ENCODE measurements at places on chromosomes 5 and 9.
A peak's percentile ranks its signal among the peaks of the same experiment; 100 is the strongest.

DNA sequence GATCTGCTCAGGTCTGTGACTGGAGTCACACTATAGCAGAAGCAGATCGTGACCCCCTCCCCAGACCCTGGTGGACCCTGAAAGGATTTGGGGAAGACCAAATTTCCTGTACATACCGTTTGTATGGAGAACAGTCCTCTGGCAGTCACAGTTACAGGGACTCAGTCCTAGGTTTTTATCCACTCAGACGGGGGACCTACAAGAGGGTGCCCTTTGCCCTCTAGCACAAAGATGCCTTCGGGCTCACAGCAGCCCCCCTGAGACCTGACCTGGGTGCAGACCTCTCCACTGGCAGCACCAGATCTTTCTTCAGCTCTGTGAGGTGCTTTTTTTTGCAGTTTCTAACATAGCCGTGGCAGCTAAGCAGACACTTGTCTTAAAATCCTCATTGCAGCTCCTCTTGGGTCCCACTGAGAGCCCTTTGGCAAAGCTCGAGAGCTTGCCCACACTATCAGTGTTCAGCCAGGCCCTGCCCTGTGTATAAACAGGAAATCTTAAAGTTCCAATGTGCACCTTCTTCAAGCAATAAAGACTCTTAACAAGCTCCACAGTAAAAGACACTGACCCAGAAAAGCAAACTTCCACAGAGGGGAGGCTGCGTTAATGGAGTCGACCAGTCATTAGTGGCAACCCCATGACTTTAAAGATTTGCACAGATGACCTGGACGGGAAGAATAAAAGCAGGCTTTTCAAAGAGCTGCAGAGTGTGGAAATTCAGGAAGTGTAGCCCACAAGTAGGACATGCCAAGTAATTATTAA lies 71.8 kb upstream of the LHFPL2 start:
- peaks cover 8% of the 10 kb centered on the region for H3K27me3 ChIP-seq
- H3K36me3 ChIP-seq = peaks cover 2% of the 10 kb centered on the region
- no peaks in the 10 kb centered on the region for H3K4me1 ChIP-seq
- H3K27ac ChIP-seq = no peak overlapping the region

DNA sequence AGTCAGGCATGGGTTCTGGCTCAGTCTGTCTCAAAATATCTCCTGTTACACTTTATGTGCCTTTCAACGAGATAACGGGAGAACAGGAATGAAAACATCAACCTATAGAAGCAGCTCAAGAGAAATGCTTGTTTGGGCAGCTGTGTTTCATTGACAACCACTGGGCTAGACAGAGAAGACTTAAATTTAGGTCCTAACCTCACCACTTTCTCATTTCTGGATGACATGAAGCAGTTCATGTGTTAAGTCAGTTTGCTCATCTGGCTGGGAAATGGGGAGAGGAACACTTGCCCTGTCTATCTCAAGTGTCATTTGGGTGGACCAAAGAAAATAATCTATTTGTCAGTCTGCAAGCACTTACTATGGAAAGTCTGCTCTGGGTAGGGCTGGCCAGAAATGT lies 66.7 kb upstream of the PCA3 start:
- peaks cover 38% of the 10 kb centered on the region for H3K27me3 ChIP-seq
- no peaks in the 10 kb centered on the region for H3K4me1 ChIP-seq

DNA sequence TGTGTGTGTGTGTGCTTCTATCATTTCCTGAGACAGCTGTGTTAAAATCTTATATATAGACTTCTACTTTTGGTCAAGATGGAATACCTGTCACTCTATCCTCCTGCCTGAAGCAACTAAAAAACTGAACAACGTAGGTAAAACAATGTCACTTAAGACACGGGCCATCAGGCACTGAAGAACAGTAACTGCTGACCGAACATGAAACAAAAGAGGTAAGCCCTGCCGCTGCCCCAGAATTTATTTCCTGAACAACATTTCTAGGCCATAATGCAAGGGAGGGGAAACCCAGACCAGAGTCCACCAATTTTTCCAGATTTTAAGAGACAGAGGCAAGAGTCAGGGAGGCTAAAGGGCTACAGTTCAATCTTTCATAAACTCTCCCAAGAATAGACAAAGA lies 156.0 kb downstream of the CDC42SE2 start:
- peak overlapping the region; percentile 77 for H3K27ac ChIP-seq
- H3K36me3 ChIP-seq = peaks cover 24% of the 10 kb centered on the region
- no peak for DNase-seq

DNA sequence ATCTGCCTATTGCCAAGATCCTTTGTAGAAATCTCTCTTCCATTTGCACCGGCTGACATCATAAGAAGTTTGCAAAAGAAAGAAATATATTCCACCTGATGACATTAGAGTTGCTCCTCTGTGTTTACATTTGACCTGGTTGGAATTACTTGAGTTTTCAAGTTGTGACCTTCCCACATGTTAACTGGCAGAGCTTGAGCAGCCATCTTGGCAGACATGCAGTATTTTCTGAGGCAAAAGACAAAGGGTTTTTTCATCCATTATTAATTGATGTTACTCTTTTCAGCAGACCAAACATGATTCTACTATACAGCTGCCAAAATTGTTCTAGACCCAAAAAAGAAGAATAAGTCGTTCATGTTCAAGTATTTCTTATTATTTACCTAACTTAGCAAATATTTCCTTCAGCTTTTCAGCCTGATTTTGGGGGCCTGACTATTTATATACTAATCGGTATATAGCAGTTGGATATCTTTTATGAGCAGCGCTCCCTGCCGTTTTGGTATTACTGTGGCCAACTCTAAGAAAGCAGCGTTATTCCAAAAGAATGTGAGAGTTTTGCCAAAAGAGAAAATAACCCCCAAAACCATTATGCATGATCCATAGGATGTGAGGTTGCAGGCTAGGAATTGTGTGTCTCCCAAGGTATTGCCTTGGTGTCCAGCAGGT lies 212.9 kb downstream of the PBX3 start:
- H3K36me3 ChIP-seq = peaks cover 1% of the 10 kb centered on the region
- no peak for DNase-seq
- H3K27ac ChIP-seq = no peak overlapping the region
- H3K4me1 ChIP-seq = no peaks in the 10 kb centered on the region

DNA sequence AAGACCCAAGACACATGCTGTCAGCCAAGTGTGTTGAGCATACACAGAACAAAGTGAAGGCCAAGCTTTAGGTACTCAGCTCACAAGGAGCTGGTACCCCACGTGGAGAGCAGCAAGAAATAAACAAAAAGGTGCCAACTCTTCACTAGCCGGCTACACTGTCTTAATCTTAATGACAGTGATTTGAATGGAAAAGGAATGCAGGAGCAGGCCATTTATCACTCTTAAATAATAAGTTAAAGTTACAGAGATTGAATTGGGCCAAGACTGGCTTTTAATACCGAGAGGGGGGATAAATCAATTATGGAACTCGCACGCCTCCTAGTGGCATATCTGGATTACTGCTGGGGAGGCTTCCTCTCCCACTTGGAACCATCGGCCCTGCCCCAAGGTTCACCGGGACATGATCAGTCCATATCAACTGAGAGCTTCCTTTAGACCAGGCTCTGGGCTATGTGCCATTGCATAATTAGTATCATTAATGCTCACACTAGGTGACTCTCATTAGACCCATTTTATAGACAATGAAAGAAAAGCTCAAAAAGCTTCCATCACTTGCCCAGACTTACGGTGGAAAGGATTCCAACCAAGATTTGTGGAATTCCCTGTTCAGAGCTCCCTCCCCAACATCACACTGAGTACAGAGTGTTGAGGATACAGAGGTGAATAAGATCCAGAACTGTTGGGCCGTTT lies 94.0 kb downstream of the ACTL7B start:
- H3K27me3 ChIP-seq = peaks cover 23% of the 10 kb centered on the region
- no peaks in the 10 kb centered on the region for H3K4me1 ChIP-seq
- H3K4me3 ChIP-seq = no peak overlapping the region
- no peaks in the 10 kb centered on the region for H3K36me3 ChIP-seq
- no peak overlapping the region for H3K27ac ChIP-seq

GRCh38 chr9:76758476-76758875 lies 5.8 kb upstream of the PCA3 start:
- H3K36me3 ChIP-seq = no peaks in the 10 kb centered on the region
- no peak overlapping the region for H3K27ac ChIP-seq
- H3K4me1 ChIP-seq = peaks cover 5% of the 10 kb centered on the region
- H3K27me3 ChIP-seq = peaks cover 7% of the 10 kb centered on the region
- no peak for DNase-seq

DNA sequence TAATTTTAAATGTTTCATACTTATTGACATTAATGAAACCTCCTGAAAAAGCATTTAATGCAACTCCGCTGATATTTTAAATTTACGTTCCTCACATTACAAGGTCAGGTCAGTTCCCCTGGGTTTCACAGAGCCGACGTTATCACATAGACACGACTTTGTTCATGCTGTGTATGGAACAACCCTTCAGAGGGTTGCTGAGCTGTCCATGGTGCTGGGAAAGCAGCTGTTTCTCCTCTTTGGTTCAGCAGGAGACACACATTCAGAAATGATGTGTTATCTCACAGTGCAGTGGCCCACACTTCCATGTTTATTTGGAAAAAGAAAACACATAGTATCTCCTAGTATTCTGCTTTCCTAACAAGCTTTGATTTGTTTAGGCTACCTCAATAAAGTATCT lies 53.5 kb downstream of the PPP2R2B start:
- no peaks in the 10 kb centered on the region for H3K27me3 ChIP-seq
- peaks cover 4% of the 10 kb centered on the region for H3K36me3 ChIP-seq
- H3K27ac ChIP-seq = no peak overlapping the region
- DNase-seq = no peak

DNA sequence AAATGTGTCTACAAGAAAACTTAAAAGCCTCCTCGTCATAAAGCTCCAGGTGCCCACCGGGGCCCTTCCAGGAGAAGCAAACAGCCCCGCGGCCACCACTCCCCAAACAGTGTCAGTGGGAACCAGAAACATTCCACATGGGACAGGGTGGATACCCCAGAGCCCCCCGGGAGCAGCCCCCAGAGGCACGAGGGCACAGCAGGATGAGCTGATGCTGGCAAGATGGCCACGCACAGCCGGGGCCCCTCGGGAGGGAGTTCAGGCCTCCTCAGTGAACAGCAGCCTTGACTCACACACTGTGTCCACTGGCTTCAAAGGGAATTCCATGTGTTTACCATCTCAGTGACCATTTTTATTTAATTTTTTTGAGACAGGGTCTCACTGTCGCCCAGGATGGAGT lies 10.5 kb downstream of the EXD3 start:
- H3K4me3 ChIP-seq = no peak overlapping the region
- H3K36me3 ChIP-seq = no peaks in the 10 kb centered on the region
- no peak for DNase-seq
- no peak overlapping the region for H3K27ac ChIP-seq
- no peaks in the 10 kb centered on the region for H3K27me3 ChIP-seq

- H3K4me1 ChIP-seq = no peaks in the 10 kb centered on the region
- H3K4me3 ChIP-seq = no peak overlapping the region
- no peaks in the 10 kb centered on the region for H3K36me3 ChIP-seq
- peaks cover 42% of the 10 kb centered on the region for H3K27me3 ChIP-seq
- DNase-seq = no peak
Measured at GRCh38 chr5:54868511-54869483, 116.6 kb downstream of the ESM1 start.

DNA sequence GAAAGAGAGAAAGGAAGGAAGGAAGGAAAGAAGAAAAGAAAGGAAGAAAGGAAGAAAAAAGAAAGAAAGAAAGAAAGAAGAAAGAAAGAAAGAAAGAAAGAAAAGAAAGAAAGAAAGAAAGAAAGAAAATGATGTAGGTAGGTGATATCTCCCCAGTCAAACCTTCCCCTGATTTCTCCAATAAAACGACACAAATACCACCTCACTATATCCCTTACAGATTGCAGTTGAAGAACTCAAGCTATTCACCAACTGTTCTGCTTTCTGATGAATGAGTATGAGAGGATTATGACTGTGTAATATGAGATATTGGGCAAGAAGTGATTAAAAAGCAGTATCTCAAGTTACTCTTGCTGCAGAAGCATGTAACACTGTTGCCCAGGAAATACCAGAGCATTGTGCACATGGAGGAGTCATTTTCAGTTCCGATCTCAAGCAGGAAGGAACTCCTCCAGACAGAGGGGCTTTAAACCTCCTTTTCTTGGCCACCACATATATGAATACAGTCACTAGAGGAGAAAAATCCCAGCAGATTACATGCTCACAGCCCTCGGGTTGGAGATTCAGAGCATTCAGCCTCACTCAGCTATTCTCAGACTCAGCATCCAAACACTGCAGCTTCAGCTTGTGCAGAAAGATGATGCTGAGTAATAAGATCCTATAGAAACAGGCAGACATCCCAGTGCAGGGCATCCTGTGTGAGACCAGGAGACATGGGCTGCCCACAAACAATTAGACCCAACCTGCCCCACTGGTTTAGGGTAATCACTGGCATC lies 61.4 kb downstream of the UGCG start:
- H3K4me1 ChIP-seq = peaks cover 13% of the 10 kb centered on the region
- no peaks in the 10 kb centered on the region for H3K27me3 ChIP-seq
- no peak for DNase-seq

GRCh38 chr5:159953609-159954008 lies 37.3 kb downstream of the ADRA1B start:
- peaks cover 41% of the 10 kb centered on the region for H3K27me3 ChIP-seq
- no peaks in the 10 kb centered on the region for H3K4me1 ChIP-seq
- H3K36me3 ChIP-seq = no peaks in the 10 kb centered on the region
- H3K4me3 ChIP-seq = no peak overlapping the region

DNA sequence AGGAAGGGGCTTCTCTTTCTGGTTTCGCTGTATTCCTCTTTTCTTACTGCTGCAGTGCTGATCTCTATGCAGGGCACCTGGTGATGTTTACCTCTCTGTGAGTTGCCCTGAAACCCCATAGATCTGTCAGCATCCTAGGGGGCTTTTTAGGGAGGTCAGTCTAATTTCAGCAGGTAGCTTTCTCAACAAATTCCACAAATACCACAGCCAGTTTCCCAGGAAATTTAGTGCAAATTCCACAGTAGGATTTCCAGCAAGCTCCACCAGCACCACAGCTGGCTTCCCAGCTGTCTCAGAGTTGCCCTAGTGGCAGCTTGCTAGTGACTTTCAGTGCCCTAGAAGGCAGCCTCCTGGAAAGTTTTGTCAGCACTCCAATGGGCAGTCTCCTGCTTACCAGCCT lies 379.1 kb upstream of the SMC2 start:
- no peaks in the 10 kb centered on the region for H3K4me1 ChIP-seq
- no peak overlapping the region for H3K27ac ChIP-seq
- H3K27me3 ChIP-seq = no peaks in the 10 kb centered on the region
- no peak for DNase-seq

GRCh38 chr9:69744688-69745380 lies 15.0 kb downstream of the PTAR1 start:
- DNase-seq = no peak
- H3K36me3 ChIP-seq = peaks cover 14% of the 10 kb centered on the region
- peaks cover 25% of the 10 kb centered on the region for H3K4me1 ChIP-seq
- H3K27ac ChIP-seq = no peak overlapping the region

GRCh38 chr5:154276973-154277331 lies 86.4 kb downstream of the GALNT10 start:
- DNase-seq = no peak
- H3K36me3 ChIP-seq = no peaks in the 10 kb centered on the region
- no peaks in the 10 kb centered on the region for H3K27me3 ChIP-seq
- H3K4me3 ChIP-seq = no peak overlapping the region
- peaks cover 48% of the 10 kb centered on the region for H3K4me1 ChIP-seq

DNA sequence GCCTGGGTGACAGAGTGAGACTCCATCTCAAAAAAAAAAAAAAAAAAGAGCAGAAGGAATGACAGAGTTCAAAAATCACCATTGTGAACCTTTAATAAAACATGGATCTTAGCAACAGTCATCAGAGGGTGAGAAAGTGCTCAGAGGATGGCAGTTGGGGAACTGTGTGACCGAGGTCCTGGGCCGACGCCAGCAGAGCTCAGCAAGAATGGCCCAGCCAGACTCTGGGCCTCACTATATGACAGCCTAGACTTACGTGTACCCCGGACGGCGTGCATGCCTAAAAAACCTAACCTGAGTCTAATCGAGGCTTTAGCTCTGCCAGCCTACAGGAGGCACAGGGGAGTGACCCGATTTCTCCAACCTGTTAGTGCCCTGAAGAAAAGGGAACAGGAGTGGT lies 64.3 kb downstream of the MVB12B start:
- DNase-seq = no peak
- no peaks in the 10 kb centered on the region for H3K27me3 ChIP-seq
- peak overlapping the region; percentile 73 for H3K27ac ChIP-seq
- peaks cover 48% of the 10 kb centered on the region for H3K36me3 ChIP-seq
- no peak overlapping the region for H3K4me3 ChIP-seq

Data from effector memory CD8-positive, alpha-beta T cell (primary cell).